ENCODE measurements at places on chromosomes 6 and 20.

DNA sequence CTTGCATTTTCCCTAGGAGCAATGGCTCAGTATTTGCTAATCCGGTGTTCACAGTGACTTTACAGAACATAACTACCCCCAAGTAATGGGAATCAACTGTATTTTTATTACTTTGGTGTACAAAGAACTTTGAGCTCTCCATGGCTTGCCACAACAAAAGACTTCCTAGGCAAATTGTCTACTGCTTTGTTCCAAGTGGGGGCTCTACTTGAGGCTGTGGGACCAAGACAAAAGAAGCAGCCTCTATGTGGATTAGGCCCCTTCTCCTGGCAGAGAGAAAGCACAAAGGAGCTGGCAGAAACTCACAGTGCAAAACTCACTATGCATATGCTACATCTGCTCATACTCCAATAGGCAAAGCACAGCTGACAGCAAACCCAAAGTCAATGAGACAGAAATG lies 853 bp downstream of the WFDC8 start:
- DNase-seq: no peak

DNA sequence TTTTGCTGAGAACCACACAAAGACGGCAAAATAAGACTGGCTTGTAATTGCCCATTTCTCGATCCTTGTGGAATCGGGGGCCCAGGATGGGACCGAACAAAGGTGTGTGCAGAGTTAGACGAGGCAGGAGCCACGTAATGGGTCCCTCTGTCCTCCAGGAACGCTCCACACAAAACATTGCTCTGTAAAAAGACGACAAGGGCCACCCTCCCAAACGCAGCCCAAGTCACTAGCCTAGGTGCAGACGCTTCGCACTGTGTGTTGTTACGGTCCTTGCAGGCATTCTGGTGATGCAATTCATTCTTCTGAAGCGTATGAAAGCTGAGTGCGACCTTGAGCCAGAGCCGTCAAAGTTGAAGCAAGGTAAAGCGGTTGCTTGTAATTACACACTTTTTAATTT lies 363.4 kb downstream of the TAF4 start:
- no peak for DNase-seq

DNA sequence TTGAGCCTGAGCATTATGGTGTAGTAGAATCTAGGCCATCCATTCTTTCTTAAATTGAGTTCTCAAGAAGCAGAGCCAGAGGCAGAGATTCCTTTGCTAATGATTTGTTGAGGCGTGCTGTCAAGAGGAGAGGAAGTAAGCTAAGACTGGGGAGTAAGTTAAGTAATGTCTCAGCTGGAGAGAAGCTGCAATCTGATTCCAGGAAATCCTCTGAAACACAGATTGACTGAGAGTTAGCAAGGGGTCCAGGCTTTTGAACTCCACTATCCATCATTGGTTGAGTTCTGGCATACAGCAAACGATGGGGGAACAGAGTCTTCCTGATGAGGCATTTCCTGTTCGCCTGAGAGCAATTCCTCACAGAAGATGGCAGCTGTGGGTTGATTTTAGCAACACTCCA lies 207.4 kb upstream of the RAB32 start:
- DNase-seq: no peak

DNA sequence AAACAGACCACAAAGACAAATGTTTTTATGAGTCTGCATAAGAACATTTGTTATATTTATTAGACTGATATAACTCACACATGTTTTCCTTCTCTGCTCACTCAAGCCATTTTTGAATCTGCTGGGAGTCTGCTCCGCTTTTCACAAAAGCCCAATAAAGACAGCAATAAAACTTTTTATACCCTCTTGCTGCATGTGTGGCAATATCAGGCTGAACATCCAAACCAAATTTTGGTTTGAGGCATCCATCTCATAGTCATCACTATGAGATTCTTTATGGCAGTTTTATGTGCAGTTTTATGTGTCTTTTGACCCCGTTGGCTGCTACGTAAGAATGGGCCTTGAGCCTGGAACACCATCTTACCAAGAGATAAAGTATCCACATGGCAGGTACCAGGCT lies 1276.8 kb upstream of the ADGRB3 start:
- DNase-seq: no peak

- DNase-seq: no peak
Observed at GRCh38 chr6:113701552-113702254, 155.4 kb upstream of the MARCKS start.

DNA sequence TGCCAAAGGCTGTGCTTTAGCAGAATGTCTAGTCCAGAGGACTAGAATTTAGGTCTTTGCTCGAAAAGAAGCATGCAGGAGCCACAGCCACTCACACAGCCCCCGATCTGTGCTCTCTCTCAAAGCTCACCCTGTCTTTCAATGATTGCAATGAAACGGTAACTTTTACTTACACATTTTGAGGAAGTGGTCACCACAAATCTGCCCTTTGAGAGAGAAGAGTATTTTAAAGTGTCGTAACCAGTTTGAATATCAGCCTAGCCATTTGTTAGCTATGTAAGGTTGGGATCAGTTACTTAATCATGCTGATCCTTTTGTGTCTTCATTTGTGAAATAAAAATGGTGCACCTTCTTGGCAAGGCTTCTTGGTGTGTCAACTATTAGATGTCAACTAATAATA lies 209.0 kb downstream of the TFAP2A start:
- DNase-seq: no peak

DNA sequence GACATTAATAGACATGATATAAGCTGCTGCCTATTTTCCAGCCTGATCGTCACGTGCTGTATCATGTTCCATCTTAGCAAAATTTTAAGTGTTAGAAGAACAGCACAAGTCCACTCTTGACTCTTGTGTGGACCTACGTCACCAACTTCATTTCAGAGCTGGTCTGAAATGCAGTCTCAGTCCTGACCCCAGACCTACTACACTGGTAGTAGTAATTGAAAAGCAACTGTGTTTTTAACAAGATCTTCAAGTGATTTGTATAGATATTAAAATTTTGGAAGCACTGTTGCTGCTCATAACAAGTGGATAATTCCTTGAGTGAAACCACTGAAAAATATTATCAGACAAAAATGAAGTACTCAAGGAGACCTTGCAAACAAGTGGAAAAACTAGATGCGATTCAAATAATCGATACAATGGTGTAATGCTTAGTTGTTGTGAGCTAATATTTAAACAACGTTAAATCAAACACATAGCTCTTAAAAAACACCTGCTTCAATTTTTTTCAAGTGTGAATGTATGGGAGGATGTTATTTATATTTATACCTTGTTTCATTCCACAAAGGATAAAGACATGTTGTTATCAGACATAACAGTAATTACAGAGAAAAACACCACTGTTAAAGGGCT lies 110.9 kb upstream of the JAG1 start:
- DNase-seq: no peak

DNA sequence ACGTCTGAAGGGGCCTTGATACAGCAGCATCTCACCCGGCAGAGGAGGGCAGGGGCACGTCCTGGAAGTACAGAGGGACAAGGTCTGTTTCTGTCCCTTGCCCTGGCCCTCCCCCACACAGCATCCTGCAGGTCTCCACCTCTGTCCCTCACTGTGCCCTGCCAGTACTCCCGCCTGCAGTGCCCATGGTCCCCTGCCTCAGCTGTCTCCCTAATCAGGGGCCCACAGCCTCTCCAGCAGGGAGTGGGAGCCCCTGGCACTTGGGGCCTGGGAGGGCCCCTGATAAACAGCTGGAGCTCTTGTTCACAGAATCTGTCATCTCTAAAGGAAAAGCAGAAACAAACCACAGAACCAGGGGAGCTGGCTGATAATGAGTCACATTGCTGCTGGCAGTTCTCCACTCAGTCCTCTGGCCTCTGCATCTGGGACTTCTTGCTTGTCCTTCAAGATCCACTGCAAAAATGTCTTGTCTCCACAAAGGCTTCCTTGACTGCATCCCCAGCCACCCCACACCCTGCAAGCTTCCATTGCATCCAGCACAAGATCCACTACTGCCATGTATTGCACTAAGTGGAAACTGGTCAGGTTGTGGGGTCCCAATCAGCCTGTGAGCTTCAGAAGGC lies 33.2 kb upstream of the TAF8 start:
- no peak for DNase-seq

DNA sequence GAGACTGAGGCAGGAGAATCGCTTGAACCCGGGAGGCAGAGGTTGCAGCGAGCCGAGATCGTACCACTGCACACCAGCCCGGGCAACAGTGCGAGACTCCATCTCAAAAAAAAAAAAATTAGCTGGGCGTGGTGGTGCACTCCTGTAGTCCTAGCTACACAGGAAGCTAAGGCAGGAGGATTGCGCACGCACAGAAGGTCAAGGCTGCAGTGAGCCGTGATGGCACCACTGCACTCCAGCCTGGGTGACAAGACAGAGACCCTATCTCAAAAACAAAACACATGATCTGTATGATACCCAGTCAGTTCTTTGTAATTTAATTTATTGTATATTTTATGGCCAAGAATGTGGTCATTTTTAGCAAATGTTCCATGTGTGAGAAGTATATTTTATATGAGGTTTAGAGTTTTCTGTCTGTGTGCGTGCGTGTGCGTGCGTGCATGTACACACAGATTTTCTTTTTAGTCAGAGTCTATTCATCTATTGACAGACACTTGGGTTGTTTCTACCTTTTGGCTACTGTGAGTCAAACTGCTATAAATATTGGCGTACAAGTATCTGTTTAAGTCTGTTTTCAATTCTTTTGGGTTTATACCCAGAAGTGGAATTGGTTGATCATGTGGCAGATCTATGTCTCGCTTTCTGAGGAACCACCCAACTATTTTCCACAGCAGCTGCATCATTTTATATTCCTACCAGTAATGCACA lies 22.2 kb upstream of the MYL9 start:
- DNase-seq: no peak

DNA sequence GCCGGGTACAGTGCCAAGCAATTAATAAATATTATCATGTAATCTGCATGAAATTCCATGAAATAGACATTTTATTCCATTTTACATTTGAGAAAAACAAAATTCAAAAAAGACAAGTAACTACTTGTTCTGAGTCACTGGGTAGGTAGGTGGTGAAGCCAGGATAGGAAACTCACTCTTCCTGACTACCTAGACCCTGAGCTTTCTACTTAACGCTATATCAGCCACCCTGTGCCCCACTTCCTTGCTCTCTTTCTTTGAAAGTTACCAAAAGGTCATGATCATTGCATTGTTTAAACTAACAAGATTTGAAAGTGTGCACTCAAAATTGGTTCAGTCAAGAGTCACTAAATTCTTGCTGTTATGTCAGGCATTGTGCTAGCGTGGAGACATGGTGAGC lies 235.7 kb downstream of the CD83 start:
- no peak for DNase-seq
